ENCODE measurements at places on chromosomes 1 and 21. TPM values are rescaled to one million over a fixed set of nuclear protein-coding genes. Genes with fewer than 3 reads are reported as not detected.

AMPD1 gene
- not detected for total RNA-seq

- peaks cover 5% of the 10 kb centered on the region for H3K4me1 ChIP-seq
- DNase-seq, result no peak
- H3K36me3 ChIP-seq, result no peaks in the 10 kb centered on the region
- H3K4me3 ChIP-seq, result no peak overlapping the region
- H3K27ac ChIP-seq, result no peak overlapping the region
These were observed 159.7 kb downstream of the PCNX2 start for GRCh38 chr1:233135833-233136232.

DNA sequence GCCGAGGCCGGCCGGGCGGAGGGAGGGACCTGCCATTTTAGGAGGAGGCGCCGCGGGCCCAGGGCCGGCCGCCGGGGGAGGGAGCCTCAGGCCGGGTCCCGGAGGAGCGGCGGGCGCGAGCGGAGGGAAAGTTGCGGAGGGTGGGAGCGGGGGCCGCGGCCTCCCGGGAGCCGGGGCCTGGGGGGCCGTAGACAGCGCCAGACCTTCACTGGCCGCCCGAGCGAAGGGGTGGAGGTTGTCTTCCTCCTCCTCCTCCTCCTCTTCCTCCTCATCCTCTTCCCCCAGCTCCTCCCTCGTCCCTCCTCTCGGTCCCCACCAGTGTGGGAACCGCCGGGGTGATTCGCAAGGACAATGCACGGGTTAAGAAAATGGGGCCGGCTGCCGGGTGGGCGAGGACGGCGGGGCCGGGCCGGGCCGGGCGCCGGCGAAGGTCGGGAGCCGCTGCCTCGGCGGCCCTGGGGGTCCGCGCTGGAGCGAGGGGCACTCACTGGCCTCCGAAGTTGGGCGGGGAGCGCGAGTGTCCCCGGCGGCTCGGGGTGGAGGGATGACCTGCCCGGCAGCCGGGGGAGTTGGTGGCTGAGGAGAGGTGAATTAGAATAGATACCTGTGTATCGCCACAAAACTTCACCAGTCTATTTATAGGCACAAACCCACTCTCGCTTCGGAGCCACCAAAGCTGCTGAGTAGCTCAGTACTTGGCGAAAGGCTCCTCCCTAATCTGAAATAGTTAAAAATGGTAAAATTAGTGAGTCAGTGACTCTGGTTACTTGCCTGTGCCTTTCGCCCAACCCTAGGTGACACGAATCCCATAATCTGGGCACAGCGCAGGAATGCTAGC is 1.3 kb downstream of the DYRK1A start:
- no peaks in the 10 kb centered on the region for H3K27me3 ChIP-seq
- H3K36me3 ChIP-seq, result no peaks in the 10 kb centered on the region

- no peak overlapping the region for H3K4me3 ChIP-seq
- H3K4me1 ChIP-seq, result peaks cover 20% of the 10 kb centered on the region
- no peak for DNase-seq
These were observed 125.8 kb downstream of the SLC45A1 start for GRCh38 chr1:8443558-8444194.

GRCh38 chr1:50424045-50424883 is 1.0 kb upstream of the DMRTA2 start:
- peaks cover 100% of the 10 kb centered on the region for H3K27me3 ChIP-seq
- no peaks in the 10 kb centered on the region for H3K36me3 ChIP-seq
- no peak for DNase-seq
- H3K4me3 ChIP-seq, result peak overlapping the region; percentile 45
- no peak overlapping the region for H3K27ac ChIP-seq
